ENCODE measurements at places on chromosomes 4 and X.
A peak's percentile ranks its signal among the peaks of the same experiment; 100 is the strongest.

DNA sequence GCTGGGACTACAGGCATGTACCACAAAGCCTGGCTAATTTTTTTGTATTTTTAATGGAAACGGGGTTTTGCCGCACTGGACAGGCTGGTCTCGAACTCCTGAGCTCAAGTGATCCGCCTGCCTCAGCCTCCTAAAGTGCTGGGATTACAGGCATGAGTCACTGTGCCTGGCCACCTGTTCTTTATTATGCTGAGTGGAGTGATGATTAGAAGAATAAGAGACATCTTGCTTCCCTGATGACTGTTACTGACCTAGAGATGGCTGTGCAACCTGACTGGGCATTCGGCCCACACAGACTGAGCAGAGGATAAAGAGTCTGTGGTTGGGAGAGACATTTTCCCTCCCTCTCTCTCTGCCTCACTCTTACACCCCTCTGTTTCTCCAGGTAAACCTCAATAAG is 56.7 kb downstream of the SPINK2 start:
- peak; percentile 63 for DNase-seq

DNA sequence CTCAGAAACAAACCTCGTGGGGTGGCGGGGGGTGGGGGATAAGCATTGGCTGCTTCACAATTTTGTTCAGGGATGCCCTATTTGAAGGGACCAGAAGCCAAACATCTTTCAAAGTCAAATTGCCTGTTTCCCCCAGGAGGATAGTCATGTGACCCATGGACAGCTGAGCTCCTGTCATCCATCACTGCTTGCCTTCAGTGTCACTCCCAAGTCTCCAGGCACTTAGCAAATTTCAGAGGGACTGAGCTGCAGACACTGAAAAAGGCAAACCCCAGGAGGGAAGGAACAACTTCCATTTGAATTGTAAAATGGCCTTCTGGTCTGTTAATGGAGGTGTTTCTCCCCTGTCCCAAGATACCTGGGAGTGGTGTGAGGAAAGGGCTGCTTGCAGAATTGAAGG is 73.4 kb downstream of the FRMPD3 start:
- DNase-seq, result no peak

DNA sequence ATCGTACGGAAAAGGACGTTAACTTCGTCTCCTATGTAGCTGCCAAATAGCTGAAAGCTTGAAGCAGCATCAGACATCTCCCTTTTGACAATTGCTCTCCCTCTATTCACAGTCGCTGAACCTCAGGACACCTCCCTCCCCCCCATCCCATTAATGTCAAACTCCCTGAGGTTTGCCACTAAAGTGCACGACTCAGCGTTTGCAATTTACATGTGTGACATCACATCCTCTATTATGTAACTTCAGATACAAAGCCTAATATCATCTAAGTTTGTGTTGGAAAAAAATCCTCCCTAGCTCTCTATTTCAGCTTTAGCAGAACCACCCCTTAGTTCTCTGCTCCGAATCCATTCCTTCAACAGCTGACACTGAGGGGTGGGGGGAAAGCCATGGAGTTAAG is 5.5 kb upstream of the NR3C2 start:
- no peak for DNase-seq

- no peak for DNase-seq
Observed at GRCh38 chr4:140253556-140254027, 99.6 kb upstream of the MAML3 start.

GRCh38 chr4:150115851-150116250 is 37.6 kb downstream of the DCLK2 start:
- DNase-seq, result no peak

- DNase-seq, result peak; percentile 96
Observed at GRCh38 chr4:76738086-76738931, 159.6 kb downstream of the SOWAHB start.

- no peak for DNase-seq
Observed at GRCh38 chrX:70026851-70027200, 22.9 kb downstream of the AWAT2 start.

DNA sequence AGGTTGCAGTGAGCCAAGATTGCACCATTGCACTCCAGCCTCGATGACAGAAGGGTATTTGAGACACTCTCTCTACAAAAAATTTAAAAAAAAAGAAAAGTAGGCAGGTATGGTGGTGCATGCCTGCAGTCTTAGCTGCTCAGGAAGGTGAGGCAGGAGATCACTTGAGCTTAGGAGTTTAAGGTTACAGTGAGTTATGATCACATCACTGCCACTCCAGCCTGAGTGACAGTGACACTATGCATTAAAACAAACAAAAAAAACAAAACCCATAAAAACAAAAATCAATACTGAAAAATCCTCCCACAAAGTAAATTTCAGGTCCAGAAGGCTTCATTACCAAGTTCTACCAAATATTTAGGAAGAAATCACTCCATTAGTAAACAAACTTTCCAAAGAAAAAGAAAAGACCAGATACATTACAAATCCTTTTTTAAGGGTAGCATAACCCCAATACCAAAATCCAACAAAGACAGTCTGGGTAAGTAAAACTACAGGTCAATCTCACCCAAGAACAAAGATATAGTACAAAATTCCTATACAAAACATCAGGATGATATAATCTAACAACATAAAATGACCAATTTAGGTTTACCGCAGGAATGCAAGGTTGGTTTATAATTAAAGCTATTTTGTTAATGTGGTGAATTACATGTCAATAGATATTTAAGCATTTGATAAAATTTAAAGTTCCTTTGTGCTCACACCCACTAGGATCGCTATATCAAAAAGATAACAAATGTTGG is 11.7 kb downstream of the NELFA start:
- DNase-seq, result no peak

- DNase-seq, result no peak
Observed at GRCh38 chrX:137058339-137059127, 24.7 kb upstream of the GPR101 start.

DNA sequence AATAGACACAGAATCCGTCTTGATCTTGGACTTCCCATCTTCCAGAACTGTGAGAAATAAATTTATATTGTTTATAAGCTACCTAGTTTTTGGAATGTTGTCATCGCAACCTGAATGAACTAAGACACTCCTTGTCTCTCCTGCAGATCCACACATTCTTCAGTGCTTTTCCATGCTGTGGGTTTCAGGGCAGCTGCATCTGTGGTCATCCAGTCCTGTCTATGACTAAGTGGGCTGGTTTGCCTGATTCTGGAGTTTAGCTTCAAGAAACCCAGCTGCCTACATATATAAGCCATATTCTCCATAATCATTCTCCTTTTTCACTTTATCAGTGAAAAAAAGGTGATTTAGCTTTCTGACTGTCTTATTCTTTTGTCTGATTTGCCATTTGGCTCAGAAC is 170.3 kb upstream of the KIT start:
- peak; percentile 35 for DNase-seq

GRCh38 chr4:37438564-37439279 is 194.2 kb downstream of the NWD2 start:
- no peak for DNase-seq

- no peak for DNase-seq
Observed at GRCh38 chr4:141376769-141377168, 156.1 kb downstream of the ZNF330 start.

GRCh38 chr4:20954541-20954940 is 254.3 kb downstream of the PACRGL start:
- no peak for DNase-seq

- DNase-seq, result no peak
Observed at GRCh38 chr4:153156263-153156662, 48.0 kb upstream of the TRIM2 start.

DNA sequence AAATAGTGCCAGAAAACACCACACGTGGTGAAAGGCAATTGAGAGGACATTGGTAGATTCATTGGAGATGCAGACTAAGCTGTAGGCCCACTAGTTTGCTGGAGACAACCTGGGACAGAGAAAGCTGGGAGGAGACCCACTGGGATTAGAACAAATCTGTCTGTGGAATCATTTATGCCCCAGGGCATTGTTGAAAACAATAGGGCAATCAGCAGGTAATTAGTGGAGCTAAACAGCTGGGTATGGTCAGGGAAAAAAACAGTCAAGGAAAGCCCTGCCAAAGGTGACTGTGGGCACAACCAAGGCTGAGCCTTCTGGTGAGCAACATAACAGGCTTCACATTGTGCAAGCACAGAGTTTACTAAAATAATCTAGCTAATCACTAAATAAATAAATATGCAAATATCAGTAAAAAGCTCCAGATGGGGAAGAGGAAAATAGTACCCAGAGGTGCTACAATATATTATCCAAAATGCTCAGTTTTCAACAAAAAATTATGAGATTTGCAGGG is 9.0 kb downstream of the TCEAL3 start:
- no peak for DNase-seq

DNA sequence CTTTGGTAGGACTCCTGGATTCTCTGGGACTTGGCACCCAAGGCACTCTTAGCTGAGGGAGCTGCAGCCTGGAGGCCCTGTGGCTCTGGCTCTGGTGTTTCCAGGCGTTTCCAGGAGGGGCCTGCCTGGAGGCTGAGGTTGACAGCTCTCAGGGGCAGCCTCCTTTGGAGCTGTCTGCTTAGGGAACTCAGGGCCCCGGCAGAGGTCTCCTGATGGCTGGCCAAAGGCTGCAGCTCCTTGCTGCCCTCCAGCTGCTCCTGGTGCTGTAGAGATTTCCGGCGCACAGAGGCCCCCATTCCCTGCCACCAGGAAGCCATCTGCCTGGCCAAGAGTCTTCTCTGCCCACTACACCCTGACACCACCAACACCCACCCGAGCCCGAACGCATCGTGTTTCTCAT is 25.3 kb upstream of the ARHGEF38 start:
- no peak for DNase-seq

DNA sequence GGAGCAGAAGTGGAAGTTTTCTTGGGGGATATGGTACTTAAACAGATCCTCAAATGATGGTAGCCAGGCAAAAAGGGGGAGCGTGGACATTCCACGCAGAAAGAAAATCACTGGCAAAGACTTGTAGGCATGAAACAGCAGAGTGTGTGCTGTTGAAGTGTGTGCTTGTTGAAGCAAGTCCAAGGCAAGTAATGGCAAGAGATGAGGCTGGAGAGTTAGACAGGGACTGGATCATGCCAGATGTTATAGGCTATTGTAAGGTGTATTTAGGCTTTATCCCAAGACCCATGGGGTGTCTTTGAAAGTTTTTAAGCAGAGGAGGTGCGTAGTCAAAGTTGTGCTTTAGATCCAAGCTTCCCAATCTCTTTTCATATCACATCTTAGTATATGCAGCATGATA is 124.5 kb downstream of the MBNL3 start:
- no peak for DNase-seq

- no peak for DNase-seq
Observed at GRCh38 chrX:143669395-143669794, 33.5 kb upstream of the SLITRK4 start.

DNA sequence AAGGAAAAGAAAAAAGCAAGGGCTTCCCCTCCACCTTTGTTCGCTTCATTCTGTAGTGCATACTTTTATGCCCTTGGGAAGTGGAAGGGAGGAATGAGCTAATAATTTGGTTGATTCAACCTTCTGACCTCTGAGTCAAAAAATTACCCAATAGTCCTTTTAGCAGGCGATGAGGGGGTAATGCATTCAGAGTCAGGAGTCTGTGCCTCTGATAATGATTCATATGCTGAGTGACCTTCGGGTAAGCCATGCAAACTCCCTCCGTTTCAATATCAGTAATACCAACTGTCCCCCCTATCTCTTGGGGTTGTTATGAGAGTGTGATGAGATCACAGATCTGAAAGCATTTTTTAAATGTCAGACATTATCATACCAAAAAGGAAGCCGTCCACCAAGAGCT is 41.6 kb upstream of the ACSL4 start:
- peak; percentile 68 for DNase-seq

GRCh38 chr4:73989031-73989430 is 1.0 kb upstream of the PPBP start:
- DNase-seq, result no peak

- peak; percentile 12 for DNase-seq
Observed at GRCh38 chrX:12446342-12447075, 308.2 kb downstream of the FRMPD4 start.

- DNase-seq, result no peak
Observed at GRCh38 chr4:136320465-136320813, 1211.9 kb downstream of the PCDH18 start.

GRCh38 chr4:137572647-137573046 is 40.4 kb upstream of the PCDH18 start:
- DNase-seq, result no peak

- peak; percentile 87 for DNase-seq
Observed at GRCh38 chr4:40909363-40909876, 159.7 kb downstream of the NSUN7 start.

DNA sequence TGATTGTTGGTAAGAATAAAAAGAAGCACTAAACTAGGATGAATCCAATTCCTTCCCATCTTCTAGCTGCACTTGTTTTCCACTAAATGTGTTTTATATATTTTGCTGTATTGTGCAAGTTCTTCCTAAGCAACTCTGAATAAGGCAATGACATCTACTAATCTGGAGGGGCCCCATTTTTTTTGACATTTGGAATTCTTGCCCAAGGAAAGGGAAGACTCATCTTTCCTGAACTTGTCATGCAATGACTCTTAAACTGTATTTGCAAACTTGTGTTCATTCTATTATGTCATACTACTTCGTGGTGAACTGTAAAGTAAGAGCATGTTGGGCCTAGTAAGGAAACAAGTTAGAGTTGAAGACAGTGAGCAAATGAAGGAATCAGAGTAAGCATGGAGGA is 45.9 kb downstream of the FREM3 start:
- no peak for DNase-seq

DNA sequence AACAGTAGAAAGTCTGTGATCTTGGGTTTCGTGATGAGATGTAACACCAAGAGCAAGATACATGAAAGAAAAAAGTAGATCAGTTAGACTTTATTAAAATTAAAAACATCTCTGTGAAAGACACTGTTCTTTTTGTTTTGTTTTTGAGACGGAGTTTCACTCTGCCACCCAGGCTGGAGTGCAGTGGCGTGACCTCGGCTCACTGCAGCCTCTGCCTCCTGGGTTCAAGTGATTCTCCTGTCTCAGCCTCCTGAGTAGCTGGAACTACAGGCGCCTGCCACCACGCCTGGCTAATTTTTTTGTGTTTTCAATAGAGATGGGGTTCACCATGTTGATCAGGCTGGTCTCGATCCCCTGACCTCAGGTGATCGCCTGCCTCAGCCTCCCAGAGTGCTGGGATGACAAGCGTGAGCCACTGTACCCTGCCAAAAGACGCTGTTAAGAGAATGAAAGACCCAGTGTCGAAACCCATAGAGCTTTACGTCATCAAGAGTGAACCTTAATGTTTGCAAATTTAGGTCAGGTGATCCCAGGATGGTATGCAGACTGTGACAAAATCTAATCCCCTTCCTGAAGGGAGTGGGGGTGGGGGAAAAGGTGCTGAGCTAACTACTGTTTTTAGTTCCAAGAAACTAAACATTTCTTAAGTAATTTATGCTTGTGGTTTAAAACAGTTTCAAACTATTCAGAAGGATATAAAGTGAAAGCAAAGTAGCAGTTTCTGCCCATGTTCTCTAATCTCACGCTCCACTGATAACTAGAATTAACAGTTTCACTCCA is 8.0 kb downstream of the OFD1 start:
- no peak for DNase-seq

- DNase-seq, result no peak
Observed at GRCh38 chrX:20438871-20439526, 172.3 kb upstream of the RPS6KA3 start.

DNA sequence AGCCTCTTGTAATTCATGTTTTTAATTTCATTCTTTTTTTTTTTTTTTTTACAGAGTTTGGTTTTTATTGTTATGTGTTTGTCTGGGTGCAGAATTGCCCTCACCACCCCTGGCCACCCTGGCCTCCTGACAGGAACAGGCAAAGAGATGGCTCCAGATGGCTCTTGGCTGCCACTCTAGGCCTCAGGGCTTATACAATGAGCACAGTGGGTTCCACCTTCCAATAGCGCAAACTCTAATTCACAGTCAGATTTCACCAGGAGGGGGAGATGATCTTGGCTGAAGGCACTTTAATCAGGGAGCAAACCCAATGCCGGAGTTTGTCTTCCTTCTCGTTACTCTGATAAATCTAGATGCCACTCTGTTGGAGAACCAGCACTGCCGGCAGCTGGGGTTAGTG is 24.8 kb downstream of the CPE start:
- no peak for DNase-seq

Measured in astrocyte (in vitro differentiated cells and primary cell).